ENCODE measurements at places on chromosomes 7 and 10.

GRCh38 chr10:11164803-11165590 is 147.3 kb downstream of the CELF2 start:
- no peak for DNase-seq

- no peak for DNase-seq
These were observed 8.5 kb upstream of the RSBN1L start for GRCh38 chr7:77687747-77688144.

- no peak for DNase-seq
These were observed 538.0 kb downstream of the DNAJB6 start for GRCh38 chr7:157874870-157875229.

- no peak for DNase-seq
These were observed 6.2 kb upstream of the ZAN start for GRCh38 chr7:100726996-100727761.

DNA sequence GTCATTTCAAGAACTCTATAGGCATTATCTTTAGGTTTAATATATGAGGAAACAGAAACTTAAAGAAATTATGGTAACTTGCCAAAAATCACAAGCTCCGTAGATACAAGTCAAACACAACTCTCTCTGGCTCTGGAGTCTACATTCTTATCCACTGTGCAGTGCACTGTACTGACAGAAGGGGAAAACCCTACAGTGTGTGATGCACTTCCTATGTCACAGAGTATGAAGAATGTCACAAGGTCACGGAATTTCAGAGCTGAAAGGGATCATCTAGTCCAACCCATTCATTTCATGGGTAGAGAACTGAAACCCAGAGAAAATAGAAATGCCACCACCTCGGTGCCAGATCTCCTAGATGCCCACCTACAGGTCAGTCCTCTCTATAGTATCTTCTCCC is 86.1 kb downstream of the LRRTM3 start:
- DNase-seq, result no peak

- no peak for DNase-seq
These were observed 1071.1 kb downstream of the XPNPEP1 start for GRCh38 chr10:108852211-108852610.

DNA sequence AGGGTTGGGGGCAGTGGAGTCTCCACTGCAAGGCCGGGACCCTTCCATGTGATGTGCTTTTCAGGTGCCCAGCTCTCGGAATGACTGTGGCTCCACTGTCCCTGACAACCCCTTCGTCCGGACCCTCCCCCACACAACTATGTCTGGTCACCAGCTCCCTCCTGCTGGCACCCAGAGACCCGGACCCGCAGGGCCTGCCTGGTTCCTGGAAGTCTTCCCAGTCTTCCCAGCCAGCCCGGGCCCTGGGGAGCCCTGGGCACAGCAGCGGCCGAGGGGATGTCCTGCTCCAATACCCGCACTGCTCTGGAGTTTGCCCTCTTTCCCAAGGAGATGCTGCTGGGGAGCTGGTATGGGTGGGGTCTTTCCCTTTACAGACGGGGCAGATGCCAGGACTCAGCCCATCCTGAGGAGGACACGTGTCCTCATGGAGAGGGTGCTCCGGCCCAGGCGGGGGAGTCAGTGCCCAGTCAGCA is 5.5 kb downstream of the ATP6V0E2 start:
- no peak for DNase-seq

GRCh38 chr7:33062023-33062781 is at the start of gene NT5C3A:
Gene NT5C3A, minus strand, starts transcription at chr7:33062776. Its CDS starts 71 bp downstream, at chr7:33062705.
- no peak for DNase-seq

- DNase-seq, result no peak
These were observed 33.4 kb upstream of the ADRB1 start for GRCh38 chr10:114010316-114010715.

GRCh38 chr7:90768301-90768700 is 172.2 kb downstream of the CDK14 start:
- no peak for DNase-seq

GRCh38 chr10:62916141-62916603 is 100.0 kb upstream of the EGR2 start:
- no peak for DNase-seq

DNA sequence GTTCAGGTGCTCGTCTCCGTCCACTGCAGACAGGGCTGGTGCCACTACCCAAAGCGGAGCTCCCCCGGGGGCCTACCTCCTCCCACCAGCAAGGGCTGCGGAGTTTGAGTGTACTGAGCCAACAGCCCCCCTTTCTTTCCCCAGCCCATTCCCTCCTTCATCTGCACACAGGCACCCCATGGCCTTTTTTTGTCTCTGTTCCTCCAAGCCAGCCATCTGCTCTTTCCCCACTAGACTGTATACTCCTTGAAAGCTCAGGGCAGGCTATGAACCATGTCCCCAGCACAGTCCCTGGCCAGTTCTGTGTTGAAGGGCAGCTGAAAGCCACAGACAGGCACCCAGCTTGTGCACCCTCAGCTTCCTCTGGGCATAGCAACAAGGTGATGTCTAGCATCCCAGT is 99.4 kb downstream of the ZMIZ1 start:
- DNase-seq, result no peak

DNA sequence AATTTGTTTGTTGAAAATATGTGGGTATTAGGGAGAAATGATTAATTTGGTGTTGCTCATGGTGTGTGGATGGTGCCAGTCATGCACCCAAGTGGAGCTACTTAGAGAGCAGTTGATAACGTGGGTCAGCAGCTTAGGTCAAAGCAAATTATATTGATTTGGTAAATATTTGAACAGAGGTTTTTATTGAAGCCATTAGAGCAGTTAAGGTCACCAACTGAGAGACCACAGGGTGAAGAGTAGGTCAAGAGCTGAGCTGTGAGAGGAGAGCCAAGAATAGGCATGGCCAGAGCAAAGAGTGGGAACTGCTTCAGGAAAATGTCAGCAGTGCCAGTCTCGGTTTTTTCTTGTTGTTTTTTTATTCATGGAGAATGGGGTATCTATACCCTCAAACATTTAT is 97.9 kb downstream of the TMEM168 start:
- no peak for DNase-seq

GRCh38 chr10:121243609-121244241 is 354.5 kb downstream of the FGFR2 start:
- DNase-seq, result no peak

DNA sequence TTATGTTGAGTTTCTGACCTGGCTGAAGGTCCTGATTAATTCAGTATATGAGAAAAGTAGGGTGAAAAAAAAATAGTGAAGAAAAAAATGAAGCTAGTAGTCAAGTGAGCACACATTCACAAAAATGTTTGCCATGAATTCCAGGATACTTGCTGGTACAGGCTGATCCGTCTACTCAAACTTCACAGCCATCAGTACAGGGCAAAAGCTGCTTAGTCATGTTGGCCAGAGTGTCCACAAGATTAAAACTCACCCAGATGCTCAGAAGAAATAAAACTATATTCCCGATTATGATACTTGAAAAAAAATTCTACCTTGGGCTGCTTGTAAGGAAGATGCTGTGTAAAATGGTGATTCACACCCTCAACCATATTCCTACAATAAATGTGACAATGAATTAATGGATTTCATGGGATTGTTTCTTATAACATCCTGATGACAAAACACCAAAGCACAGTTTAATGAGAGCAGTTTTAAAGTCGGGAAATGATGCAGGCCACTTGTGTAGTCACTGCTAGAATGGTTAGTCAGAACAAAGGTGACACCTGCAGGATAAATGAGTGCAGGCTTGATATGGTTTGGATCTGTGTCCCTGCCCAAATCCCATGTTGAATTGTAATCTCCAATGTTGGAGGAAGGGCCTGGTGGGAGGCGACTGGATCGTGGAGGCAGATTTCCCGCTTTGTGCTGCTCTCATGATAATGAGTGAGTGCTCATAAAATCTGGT is 49.2 kb upstream of the ANKRD1 start:
- DNase-seq, result no peak

DNA sequence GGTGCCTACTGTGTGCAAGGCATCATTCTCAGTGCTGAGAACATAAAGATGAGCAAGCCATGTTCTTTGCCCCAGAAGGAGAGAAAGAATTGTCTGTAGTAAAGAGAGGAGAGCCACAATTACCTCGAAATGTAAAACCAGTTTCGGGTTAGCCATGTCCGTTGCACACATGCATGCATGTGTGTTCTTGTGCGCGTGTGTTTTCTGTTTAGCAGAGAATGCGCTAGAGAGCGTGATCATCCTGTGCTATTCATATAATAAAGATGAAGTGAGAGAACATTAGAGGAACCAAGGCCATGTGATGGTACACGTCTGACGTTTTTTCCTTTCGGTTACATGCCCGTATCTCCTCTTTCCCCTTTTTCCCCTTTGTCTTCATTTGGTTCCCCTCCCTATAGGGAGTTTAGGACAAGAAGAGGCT is 158.2 kb downstream of the CELF2 start:
- DNase-seq, result no peak

GRCh38 chr7:106018566-106019469 is 55.8 kb downstream of the CDHR3 start:
- no peak for DNase-seq

DNA sequence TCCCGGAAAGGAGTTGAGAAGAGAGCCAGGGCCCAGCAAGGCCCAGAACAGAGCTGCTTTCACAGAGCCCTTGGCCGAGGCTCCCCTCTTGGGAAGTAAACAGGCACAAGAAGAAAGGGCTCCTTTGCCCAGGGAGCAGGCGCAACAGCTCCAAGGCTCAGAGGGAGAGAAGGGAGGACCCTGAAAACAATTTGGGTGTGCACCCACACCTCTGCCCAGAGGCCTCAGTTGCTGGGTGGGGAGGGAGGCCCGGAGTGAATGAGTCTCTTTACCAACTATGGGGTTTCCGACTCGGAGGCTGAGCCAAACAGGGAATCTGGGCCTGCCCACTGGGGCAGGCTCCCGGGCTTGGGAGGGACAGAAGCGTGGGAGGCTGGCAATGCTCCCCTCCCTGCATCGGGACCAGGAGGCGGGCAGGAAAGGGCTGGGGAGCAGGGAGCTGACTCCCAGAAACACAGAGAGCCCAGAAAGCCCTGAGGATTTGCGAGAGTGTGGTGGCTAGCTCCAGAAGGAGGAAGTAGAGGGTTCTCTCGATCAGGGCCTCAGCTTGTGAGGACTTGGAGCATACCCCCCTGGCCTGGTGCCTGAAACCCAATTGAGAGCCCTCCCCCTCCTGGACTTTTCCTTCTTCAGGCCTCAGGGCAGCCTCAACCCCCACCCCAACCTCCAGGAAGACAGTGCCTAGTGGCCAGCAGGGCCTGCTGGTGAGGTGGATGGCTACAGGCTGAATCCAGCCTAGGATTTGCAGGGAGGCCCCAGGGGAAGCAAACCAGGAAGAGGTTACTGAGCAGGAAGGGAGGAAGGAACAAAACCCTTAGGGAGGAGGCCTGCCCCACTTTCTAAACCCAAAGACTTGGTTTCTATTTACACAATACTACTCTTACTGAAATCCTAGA is 6.2 kb downstream of the C10orf105 start:
- no peak for DNase-seq

DNA sequence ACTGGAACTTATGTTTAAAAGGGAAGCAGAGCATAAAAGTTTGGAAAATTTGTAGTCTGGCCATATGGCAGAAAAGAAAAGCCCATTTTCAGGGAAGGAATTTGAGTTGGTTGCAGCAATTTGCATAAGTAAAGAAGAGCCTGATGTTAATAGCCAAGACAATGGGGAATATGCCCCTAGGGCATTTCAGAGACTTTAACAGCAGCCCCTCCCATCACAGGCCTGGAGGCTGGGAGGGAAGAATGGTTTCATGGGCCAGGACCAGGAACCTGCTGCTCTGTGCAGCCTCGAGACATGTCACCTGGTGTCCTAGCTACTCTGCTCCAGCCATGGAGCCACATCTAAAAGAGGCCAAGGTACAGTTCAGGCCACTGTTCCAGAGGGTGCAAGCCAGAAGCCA is 35.3 kb downstream of the HTR7 start:
- no peak for DNase-seq
